ENCODE measurements at places on chromosomes 2 and 18. TPM values are rescaled to one million over a fixed set of nuclear protein-coding genes. Genes with fewer than 3 reads are reported as not detected.

DNA sequence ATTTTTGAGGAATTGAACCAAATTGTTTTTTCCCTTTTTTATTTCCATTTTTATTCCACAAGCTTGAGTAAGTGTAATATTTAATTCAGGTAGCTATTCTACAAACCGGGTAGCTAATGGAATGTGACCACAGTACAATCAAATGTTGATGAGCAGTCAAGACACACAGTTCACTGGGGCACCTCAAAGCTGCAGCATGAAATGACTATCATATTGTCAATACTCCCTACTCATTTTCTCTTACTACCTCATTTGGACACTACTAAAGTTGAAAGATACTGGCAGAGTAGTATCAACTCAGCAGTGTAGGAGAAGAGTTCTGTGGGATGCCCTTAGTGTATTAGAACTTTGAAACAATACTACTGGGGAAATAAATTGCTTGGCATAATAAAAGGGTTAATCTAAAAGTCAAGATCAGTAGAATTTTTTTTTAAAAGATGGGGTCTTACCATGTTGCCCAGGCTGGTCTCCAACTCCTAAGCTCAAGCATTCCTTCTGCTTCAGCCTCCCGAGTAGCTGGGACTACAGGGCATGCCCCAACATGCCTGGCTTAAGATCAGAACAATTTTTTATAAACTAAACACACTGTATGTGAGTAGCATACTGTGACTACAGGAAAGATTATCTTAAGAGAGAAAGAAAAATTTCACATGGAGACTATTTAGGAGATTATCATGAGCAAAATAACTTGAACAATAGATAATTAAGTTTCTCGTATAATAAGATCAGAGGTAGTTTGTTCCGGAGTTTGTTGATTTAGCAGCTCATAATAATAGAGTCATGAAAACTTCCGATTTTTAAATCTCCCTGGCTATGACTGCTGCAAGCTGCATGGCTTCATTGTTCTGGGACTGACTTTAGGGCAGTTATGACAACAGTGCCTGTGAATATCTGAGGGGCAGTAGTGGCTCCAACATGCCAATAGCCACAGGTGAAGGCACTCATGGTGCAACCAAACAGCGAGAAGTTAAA lies 43.7 kb downstream of the MYO3B start:
- H3K27me3 ChIP-seq: no peaks in the 10 kb centered on the region
- H3K36me3 ChIP-seq: no peaks in the 10 kb centered on the region
- peak overlapping the region; percentile 66 for H3K27ac ChIP-seq

DNA sequence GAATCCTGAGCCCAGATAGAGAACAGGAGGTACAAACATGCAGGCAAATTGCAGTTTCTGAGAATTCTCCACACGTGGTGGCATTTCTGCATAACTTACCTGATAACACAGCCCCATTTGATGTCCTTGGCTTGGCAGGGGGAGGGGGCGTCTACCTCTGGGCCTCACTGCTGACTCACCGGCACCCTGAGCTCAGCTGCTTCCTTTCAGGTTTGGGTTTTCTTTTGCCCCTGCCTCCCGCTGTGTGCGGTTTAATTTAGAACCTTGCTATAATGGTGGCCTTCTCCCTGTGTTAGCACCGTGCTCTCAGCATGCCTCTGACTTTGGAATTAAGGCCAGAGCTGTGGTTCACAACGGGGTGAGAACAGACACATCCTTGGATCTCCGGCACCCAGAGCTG lies 4.4 kb downstream of the CTIF start:
- H3K4me1 ChIP-seq: peaks cover 39% of the 10 kb centered on the region
- H3K4me3 ChIP-seq: no peak overlapping the region
- no peaks in the 10 kb centered on the region for H3K36me3 ChIP-seq
- peaks cover 19% of the 10 kb centered on the region for H3K27me3 ChIP-seq
- peak; percentile 36 for DNase-seq

- H3K27ac ChIP-seq: no peak overlapping the region
- H3K27me3 ChIP-seq: no peaks in the 10 kb centered on the region
- DNase-seq: peak; percentile 25
These were observed 111.7 kb downstream of the CDH2 start for GRCh38 chr18:28065031-28065792.

- H3K4me1 ChIP-seq: peaks cover 4% of the 10 kb centered on the region
- H3K27ac ChIP-seq: no peak overlapping the region
- H3K36me3 ChIP-seq: no peaks in the 10 kb centered on the region
- no peak overlapping the region for H3K4me3 ChIP-seq
These were observed 19.2 kb downstream of the NEURL3 start for GRCh38 chr2:96485751-96486651.

DNA sequence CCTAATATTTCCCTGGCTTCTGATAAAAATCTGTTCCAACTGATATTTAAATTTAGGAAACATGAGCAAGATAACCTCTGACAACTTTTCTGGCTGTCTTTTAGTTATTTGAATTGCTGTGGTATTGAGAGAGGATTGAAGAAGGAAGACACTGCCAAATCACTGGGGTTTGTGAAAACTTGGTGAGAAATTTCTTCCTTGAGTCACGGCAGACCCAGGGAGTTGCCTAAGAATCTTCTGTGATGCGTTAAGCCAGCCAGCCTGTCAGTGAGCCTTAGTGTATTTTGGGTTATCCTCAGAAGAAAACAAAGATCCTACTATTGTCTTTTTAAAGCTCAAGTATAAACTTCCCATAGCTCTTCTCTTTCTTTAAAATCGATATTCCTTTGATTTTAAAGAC lies 17.5 kb upstream of the DOK6 start:
- peaks cover 14% of the 10 kb centered on the region for H3K4me1 ChIP-seq
- DNase-seq: no peak
- no peaks in the 10 kb centered on the region for H3K27me3 ChIP-seq
- no peak overlapping the region for H3K4me3 ChIP-seq
- H3K27ac ChIP-seq: no peak overlapping the region

DNA sequence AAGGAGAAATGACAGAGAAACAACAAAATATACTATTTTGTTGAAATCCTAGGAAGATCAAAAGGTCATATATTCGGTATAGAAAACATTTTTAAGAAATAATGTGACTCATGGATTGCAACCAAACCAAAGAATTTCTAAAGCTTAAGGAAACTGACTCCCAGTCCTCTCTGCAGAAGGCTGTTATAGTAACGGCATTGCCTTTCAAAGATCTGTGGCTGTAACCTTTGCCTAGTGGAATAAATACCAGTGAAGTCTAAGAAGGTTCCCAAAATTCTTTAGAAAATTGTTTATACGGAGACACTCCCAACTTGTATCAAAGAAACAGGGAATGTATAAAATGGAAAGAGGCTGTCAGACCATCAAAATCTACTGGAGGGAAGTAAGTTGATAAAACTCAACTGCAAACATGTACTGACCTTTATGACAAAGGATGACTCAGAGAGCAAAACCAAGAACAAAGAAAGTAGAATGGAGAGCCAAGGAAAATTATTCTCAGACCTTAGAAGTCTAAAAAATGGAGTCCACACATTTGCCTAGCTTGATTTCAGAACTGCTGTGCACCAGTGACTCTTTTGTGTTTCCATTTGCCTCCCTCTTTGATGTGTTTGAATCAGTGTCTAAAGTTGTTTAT lies 48.6 kb upstream of the FSIP2 start:
- H3K36me3 ChIP-seq: no peaks in the 10 kb centered on the region
- no peak overlapping the region for H3K27ac ChIP-seq
- DNase-seq: no peak
- H3K4me3 ChIP-seq: no peak overlapping the region

MEIS1 gene
- 10.7 TPM for total RNA-seq

SGPP2 gene
- 0.34 TPM for total RNA-seq

- H3K27me3 ChIP-seq: no peaks in the 10 kb centered on the region
- H3K36me3 ChIP-seq: no peaks in the 10 kb centered on the region
- no peak overlapping the region for H3K4me3 ChIP-seq
- no peak for DNase-seq
- H3K4me1 ChIP-seq: no peaks in the 10 kb centered on the region
These were observed 37.5 kb upstream of the L3MBTL4 start for GRCh38 chr18:6452194-6452593.

CXCR1 gene
- not detected for total RNA-seq

- no peak overlapping the region for H3K4me3 ChIP-seq
- no peak for DNase-seq
- no peaks in the 10 kb centered on the region for H3K4me1 ChIP-seq
- H3K27me3 ChIP-seq: no peaks in the 10 kb centered on the region
- H3K27ac ChIP-seq: no peak overlapping the region
- H3K36me3 ChIP-seq: no peaks in the 10 kb centered on the region
These were observed 45.4 kb upstream of the FAHD2A start for GRCh38 chr2:95356821-95357700.

DNA sequence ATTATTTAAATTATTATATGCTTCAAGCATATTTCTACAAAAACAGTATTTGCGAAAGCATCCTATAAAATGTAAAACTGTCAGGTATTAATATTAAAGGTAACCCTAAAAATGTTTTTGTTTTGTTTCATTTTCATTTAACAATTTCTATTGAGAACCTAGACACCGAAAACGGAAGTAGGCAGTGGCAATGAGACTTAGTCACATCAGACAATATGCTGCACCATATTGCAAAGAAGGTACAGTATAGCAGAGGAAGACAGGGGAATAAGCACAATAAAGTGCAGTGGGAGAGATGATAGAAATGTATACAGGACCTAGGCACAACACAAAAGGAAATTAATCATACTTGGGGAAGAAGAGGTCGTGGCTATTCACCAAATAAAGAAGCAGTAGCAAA lies 12.2 kb downstream of the SCN1A start:
- H3K27ac ChIP-seq: no peak overlapping the region
- no peaks in the 10 kb centered on the region for H3K27me3 ChIP-seq
- H3K4me3 ChIP-seq: no peak overlapping the region
- no peaks in the 10 kb centered on the region for H3K4me1 ChIP-seq
- H3K36me3 ChIP-seq: no peaks in the 10 kb centered on the region

VRK2 gene
- 39.2 TPM for total RNA-seq

MAP3K2 gene
- 27.7 TPM for total RNA-seq

DNA sequence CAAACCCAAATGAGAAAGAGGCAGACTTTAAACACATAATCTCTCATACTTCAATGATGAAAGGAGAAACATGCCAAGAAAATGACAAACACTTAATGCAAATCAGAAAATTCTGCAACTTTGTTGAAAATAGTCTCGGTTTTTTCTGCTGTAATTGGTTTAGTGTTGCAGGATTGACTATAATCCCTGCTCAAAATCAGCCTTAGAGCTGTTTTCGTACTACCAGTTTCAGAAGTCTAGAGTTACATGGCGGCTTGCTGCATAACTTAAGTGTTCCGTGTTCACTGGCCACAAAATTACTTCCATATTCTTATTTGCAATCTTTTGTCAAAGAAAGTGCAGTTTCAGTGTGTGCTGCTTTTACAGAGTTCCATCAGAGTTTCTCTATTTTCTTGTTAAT lies 48.9 kb upstream of the ITGAV start:
- H3K27ac ChIP-seq: no peak overlapping the region
- no peaks in the 10 kb centered on the region for H3K27me3 ChIP-seq
- peaks cover 27% of the 10 kb centered on the region for H3K4me1 ChIP-seq
- peak; percentile 11 for DNase-seq
- H3K4me3 ChIP-seq: no peak overlapping the region
- H3K36me3 ChIP-seq: no peaks in the 10 kb centered on the region

STAT4 gene
- 0.32 TPM for total RNA-seq

GRCh38 chr18:46224181-46224775 lies 120.1 kb downstream of the HAUS1 start:
- H3K27me3 ChIP-seq: no peaks in the 10 kb centered on the region
- H3K4me1 ChIP-seq: no peaks in the 10 kb centered on the region
- no peak overlapping the region for H3K27ac ChIP-seq
- H3K4me3 ChIP-seq: no peak overlapping the region
- no peak for DNase-seq
- no peaks in the 10 kb centered on the region for H3K36me3 ChIP-seq

RNPEPL1 gene
- 2.7 TPM for total RNA-seq

DNA sequence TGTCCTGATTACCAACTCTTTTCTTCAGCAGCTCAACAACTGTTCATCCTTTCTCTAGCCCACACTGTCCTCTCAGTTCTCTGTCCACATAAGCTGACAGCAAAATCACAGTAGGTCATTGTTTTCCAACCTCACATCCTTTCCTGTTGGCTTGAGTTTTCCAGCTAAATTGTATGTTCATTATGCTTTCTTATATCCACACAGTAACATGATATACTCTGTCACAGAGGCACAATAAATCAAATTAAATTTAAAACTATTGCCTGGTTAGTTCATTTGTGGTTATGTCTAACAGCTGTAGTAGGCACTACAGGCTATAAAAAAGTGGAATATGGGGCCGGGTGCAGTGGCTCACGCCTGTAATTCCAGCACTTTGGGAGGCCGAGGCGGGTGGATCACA lies 179.9 kb downstream of the ETAA1 start:
- no peaks in the 10 kb centered on the region for H3K27me3 ChIP-seq
- DNase-seq: no peak
- H3K4me3 ChIP-seq: no peak overlapping the region
- no peaks in the 10 kb centered on the region for H3K4me1 ChIP-seq

GRCh38 chr2:117470311-117471095 lies 344.0 kb upstream of the DDX18 start:
- H3K36me3 ChIP-seq: no peaks in the 10 kb centered on the region
- H3K4me1 ChIP-seq: no peaks in the 10 kb centered on the region
- no peak overlapping the region for H3K27ac ChIP-seq
- no peaks in the 10 kb centered on the region for H3K27me3 ChIP-seq

DNA sequence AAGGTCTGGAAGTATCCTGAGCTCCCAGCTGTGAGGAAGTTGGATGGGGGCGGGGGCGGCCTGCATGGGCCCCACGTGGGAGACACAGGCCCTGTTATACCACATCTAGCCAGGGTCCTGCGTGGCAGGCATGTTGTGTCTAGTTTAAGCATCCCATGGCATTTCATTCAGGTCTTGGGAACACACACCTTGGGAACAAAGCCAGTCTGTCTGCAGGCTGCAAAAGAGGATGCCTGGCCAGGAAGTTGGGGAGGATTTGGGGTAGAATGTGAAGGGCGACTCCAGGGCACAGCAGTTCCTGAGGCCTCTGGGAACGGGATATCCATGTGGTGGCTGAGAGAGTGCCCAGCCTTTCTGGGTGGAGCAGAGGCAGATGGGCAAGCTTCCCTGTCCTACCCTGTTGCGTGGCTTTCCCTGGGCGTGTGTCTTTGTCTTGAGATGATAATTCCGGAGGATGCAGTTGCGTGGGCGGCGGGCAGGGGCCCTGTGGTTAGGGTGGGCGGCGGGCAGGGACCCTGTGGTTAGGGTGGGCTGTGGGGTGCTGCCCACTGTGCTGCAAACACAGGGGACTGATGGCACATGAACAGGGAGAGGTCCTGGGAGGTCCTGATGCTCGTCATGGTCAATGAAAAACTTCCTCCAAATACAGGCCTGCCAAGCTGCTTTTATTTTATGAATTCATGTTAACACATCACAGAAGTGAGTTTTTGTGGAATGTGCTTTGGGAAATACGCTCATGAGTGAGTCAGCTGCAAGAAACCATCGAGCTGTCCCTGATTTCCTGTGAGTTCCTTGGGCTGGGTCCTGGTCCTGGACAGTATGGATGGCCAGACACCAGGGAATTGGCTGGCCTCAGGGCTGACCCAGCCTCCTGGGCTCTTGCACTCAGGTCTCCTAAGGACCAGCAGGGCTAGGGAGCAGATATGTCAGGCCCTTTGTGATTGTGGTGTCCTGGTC lies 90.0 kb upstream of the HS6ST1 start:
- peaks cover 10% of the 10 kb centered on the region for H3K4me1 ChIP-seq
- H3K27ac ChIP-seq: no peak overlapping the region
- no peaks in the 10 kb centered on the region for H3K27me3 ChIP-seq
- no peak overlapping the region for H3K4me3 ChIP-seq

- peaks cover 46% of the 10 kb centered on the region for H3K4me1 ChIP-seq
- no peak overlapping the region for H3K4me3 ChIP-seq
- no peaks in the 10 kb centered on the region for H3K27me3 ChIP-seq
These were observed 86.1 kb downstream of the GBX2 start for GRCh38 chr2:236082061-236082460.

GRCh38 chr2:84701880-84702279 lies 179.0 kb downstream of the TRABD2A start:
- no peak overlapping the region for H3K27ac ChIP-seq
- H3K36me3 ChIP-seq: no peaks in the 10 kb centered on the region
- no peaks in the 10 kb centered on the region for H3K4me1 ChIP-seq

AQP12A gene
- not detected for total RNA-seq
